ENCODE measurements at places on chromosomes 1 and 21.
A peak's percentile ranks its signal among the peaks of the same experiment; 100 is the strongest.

DNA sequence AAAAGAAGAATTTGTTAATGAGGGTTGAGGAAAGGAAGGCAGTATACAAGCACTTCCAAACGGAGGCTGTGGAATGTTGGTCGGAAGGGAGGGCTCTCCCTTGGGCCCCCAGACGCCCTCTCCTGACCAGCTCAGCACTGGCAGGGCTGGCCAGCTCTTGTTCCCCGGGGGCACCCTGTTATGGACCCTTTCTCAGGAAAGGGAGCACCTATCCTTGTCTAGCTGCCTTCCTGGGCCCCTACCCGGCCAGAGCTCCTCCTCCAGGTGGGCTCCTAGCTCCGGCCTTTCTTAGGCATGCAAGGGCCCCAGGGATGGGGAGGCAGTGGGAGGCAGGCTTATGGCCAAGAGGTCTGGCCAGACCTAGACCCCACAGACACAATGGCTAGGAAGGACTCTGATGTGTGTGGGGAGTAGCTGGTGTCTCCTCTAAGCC is 926 bp downstream of the BLACAT1 start:
- DNase-seq = no peak

- DNase-seq = no peak
Observed at GRCh38 chr1:25527226-25527846, 16.1 kb upstream of the LDLRAP1 start.

- no peak for DNase-seq
Observed at GRCh38 chr1:92310185-92310597, 11.3 kb downstream of the RPAP2 start.

- no peak for DNase-seq
Observed at GRCh38 chr1:235342039-235342438, 13.7 kb downstream of the GGPS1 start.

GRCh38 chr1:16077406-16078245 is 4.2 kb upstream of the FAM131C start:
- no peak for DNase-seq

DNA sequence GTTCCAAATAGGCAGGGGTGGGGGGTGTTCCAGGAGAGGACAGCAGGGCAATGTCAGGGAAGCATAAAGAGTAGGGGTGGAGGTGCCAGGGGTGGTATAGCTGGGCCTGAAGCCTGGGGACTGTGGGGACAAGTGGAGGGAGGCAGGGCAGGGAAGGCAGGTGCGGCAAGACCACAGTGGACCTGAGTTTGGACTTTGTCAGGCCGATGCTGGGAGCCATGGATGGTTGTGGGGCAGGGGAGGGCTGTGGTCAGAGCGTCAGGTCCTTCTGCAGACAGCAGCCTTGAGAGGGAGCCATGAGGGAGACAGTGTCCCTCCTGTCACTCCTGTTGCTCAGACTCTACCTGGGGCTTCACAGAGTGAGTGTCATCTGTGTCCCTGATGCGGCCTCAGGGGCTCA is 320.3 kb downstream of the PTPRU start:
- DNase-seq = peak; percentile 57

- DNase-seq = no peak
Observed at GRCh38 chr1:64033667-64034220, 169.7 kb upstream of the UBE2U start.

GRCh38 chr1:39680751-39681150 is 8.8 kb upstream of the NT5C1A start:
- no peak for DNase-seq

GRCh38 chr21:36528716-36529115 is 48.8 kb upstream of the CLDN14 start:
- peak; percentile 23 for DNase-seq

- no peak for DNase-seq
Observed at GRCh38 chr1:9606948-9607347, 18.2 kb downstream of the TMEM201 start.

DNA sequence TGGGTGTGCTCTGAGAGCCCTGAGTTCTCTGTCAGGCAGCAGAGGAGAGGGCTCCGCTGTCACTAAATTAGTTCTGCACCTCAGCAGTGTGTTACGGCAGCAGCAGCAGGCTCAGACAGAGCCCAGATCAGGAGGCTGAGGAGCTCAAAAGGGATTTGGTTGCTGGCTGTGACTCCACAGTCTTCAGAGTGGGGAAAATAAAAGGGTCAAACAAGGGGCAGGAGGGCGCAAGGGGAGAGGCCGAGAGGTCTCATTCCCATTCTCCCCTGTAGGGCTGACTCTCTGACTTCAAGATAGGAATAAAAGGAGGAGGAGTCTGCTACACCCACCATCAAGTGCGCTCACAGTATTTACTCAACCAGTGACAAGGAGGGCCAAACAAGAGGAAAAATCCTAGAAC is 9.2 kb upstream of the SLC45A3 start:
- DNase-seq = peak; percentile 12

DNA sequence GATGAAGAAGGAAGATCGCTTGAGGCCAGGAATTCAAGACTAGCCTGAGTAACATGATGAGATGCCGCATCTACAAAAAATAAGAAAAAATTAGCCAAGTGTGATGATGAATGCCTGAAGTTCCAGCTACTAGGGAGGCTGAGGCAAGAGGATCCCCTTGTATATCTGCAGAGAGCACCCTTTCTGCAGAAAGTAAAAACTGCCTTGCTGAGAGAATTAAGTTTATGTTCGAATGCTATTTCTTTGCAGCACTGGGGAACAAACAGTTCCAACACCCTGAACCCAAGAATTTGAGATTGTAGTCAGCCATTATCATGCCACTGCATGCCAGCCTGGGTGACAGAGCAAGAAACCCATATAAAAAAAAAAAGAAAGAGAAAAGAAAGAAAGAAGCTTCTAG is 20.6 kb upstream of the KCNT2 start:
- DNase-seq = no peak

GRCh38 chr1:17632541-17633184 is 93.2 kb downstream of the ARHGEF10L start:
- DNase-seq = no peak

- no peak for DNase-seq
Observed at GRCh38 chr1:35120458-35121133, 41.4 kb downstream of the ZMYM1 start.

GRCh38 chr1:205770618-205771017 is 4.7 kb downstream of the RAB29 start:
- DNase-seq = no peak

DNA sequence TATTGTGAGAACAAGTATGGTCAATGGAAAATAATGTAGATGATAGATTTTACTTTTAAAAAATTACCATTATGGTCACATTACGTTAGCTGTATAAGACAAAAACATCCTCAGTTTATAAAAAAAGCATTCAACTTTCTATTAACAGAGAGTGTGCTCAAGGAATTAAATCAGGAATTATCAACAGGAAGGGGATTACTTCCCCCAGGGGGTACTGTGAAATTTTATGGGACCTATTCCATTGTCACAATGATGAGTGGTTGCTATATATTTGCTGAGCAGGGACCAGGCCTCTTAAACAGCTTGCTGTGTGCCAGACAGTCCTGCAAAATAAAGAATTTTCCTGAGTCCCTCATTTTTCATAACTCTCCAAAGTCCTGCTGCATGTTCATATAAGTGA is 21.2 kb downstream of the JAM2 start:
- no peak for DNase-seq

DNA sequence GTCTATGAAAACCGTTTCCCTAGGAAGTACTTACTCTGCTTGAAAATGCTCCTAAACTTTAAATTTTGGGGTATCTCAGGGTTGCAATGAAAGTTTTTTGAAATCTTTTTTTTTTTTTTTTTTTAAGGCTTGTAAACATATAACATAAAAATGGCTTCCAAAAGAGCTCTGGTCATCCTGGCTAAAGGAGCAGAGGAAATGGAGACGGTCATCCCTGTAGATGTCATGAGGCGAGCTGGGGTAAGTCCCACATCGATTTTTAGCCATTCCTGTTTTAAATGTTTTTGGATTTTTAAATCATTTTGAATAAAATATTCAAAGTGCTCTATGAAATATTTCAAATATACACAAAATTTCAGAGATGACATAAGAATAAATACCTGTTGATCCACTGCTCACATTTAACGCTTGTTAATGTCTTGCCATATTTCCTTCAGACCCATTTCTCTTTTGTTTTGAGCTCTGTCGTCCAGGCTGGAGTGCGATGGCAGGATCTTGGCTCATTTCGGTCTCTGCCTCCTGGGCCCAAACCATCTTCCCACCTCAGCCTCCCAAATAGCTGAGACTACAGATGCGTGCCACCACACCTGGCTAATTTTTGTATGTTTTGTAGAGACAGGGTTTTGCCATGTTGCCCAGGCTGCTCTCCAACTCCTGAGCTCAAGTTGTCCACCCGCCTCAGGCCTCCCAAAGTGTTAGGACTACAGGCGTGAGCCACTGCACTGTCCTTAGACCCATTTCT is 1.3 kb downstream of the PARK7 start:
- no peak for DNase-seq

- no peak for DNase-seq
Observed at GRCh38 chr1:226038661-226039060, 23.9 kb upstream of the H3-3A start.

DNA sequence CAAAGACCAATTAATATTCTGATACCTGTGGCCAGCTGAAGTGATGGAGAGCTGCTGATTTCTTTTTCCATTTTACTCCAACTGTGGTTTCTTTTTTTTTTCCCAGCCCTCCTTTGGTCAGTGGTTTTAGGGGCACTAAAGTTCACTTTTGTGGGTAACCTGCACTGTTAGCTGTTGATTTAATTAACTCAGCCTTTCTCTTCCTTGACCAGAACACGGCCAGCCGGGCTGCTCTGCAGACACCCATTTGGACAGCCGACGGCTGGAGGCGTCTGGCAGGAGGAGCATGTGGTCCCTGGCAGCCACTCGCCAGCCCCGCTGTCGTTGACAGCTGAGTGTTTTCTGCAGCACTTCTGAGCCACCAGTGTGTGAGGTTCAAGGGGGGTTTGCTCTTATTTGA is 136.2 kb upstream of the RUNX3 start:
- DNase-seq = no peak

GRCh38 chr1:66403007-66403731 is 130.8 kb upstream of the SGIP1 start:
- no peak for DNase-seq

- DNase-seq = no peak
Observed at GRCh38 chr1:24154215-24154614, 11.3 kb upstream of the IL22RA1 start.

DNA sequence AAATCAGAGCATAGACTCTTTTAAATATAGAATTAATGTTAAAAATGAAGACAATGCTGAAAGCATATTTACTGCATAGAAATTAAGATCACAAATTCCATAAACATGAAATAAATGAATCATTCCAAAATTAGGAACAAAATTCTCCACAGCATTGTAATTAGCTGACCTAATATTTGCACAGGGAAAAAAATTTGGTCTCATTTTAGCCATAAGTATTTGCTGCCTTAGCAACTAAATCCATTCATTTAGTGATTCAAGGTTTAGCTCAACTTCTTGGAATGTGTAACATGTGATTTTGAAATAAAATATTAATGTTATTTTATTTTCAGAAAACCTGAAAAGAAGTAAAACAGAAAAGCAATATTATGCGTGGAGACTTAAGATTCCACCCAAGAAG is 25.5 kb downstream of the ADAMTS5 start:
- DNase-seq = no peak

All from suprapubic skin (tissue), 4 donors.